A549 treated with ZK216348 at 1 μM for 4 hours (cell line): ENCODE measurements at places on chromosomes 4 and X. TPM values are rescaled to one million over a fixed set of nuclear protein-coding genes. Genes with fewer than 3 reads are reported as not detected.

Gene SCOC
- total RNA-seq: 9.1 to 35.9 TPM (median 30.2 TPM) in 5 replicates

Gene NPFFR2
- not detected in 5 replicates for total RNA-seq

Gene MAGED4
- 0.24 to 15.1 TPM (median 11.3 TPM) in 5 replicates for total RNA-seq

Gene TEX13D
- total RNA-seq: not detected in 5 replicates

Gene PLK4
- total RNA-seq: 16.7 to 21.3 TPM (median 18.9 TPM) in 5 replicates

Gene RAB9B
- total RNA-seq: 0.04 TPM in 1 of 5 replicates, not detected in the others

Gene ERCC6L
- total RNA-seq: 10.2 to 15.5 TPM (median 12.1 TPM) in 5 replicates

Gene PAGE4
- total RNA-seq: not detected in 5 replicates

Gene BEX4
- total RNA-seq: 1.4 to 2.7 TPM (median 2.0 TPM) in 5 replicates

Gene HS6ST2
- 0.06 to 0.07 TPM in 2 of 5 replicates, not detected in the others for total RNA-seq

Gene RNF150
- 0.11 to 0.55 TPM (median 0.44 TPM) in 5 replicates for total RNA-seq

Gene GAGE12E
- total RNA-seq: not detected in 5 replicates

Gene GLRA3
- not detected in 5 replicates for total RNA-seq

Gene OTUD6A
- not detected in 5 replicates for total RNA-seq

Gene ZNF41
- total RNA-seq: 3.1 to 4.5 TPM (median 4.2 TPM) in 5 replicates

Gene MUC7
- not detected in 5 replicates for total RNA-seq

Gene RAB41
- not detected in 5 replicates for total RNA-seq

Gene PPBP
- total RNA-seq: not detected in 5 replicates

Gene RBMX2
- total RNA-seq: 29.3 to 37.8 TPM (median 30.7 TPM) in 5 replicates

Gene SLC6A14
- total RNA-seq: not detected in 5 replicates

Gene DCAF12L2
- total RNA-seq: 0.05 to 0.09 TPM (median 0.07 TPM) in 3 of 5 replicates, not detected in the others

Gene EMCN
- not detected in 5 replicates for total RNA-seq

Gene HTN1
- total RNA-seq: not detected in 5 replicates

Gene ODAPH
- total RNA-seq: 1.6 TPM in 1 of 5 replicates, not detected in the others

Gene SLC6A8
- 7.1 to 15.8 TPM (median 12.0 TPM) in 5 replicates for total RNA-seq

Gene XAGE5
- not detected in 5 replicates for total RNA-seq

Gene SSR4
- 334 to 461 TPM (median 405 TPM) in 5 replicates for total RNA-seq

Gene RENBP
- 0.38 TPM in 1 of 5 replicates, not detected in the others for total RNA-seq

Gene MAGEA3
- 2.5 to 3.5 TPM (median 2.7 TPM) in 5 replicates for total RNA-seq

Gene CFI
- 0.48 to 0.85 TPM (median 0.75 TPM) in 5 replicates for total RNA-seq

Gene CXCL8
- 3.6 to 20.1 TPM (median 9.4 TPM) in 5 replicates for total RNA-seq

Gene FAM47A
- not detected in 5 replicates for total RNA-seq

Gene CT45A3
- total RNA-seq: not detected in 5 replicates

Gene LNX1
- 0.06 to 0.13 TPM in 2 of 5 replicates, not detected in the others for total RNA-seq

Gene ACE2
- total RNA-seq: 0.11 TPM in 1 of 5 replicates, not detected in the others

Gene SFRP2
- not detected in 5 replicates for total RNA-seq

Gene ATP1B4
- not detected in 5 replicates for total RNA-seq

Gene LINC00632
- 1.1 to 2.3 TPM (median 1.8 TPM) in 5 replicates for total RNA-seq

Gene COL25A1
- total RNA-seq: not detected in 5 replicates

Gene DDX53
- total RNA-seq: not detected in 5 replicates

Gene CLDN2
- 5.7 to 8.2 TPM (median 7.9 TPM) in 5 replicates for total RNA-seq

Gene MMGT1
- total RNA-seq: 8.7 to 19.3 TPM (median 17.5 TPM) in 5 replicates

Gene PLCXD1
- 19.0 to 34.6 TPM (median 31.3 TPM) in 5 replicates for total RNA-seq

Gene SASH3
- not detected in 5 replicates for total RNA-seq

Gene GPR143
- total RNA-seq: 0.20 to 0.56 TPM (median 0.46 TPM) in 3 of 5 replicates, not detected in the others

Gene SERPINA7
- not detected in 5 replicates for total RNA-seq

Gene PPP2R2C
- total RNA-seq: 26.6 to 40.8 TPM (median 36.9 TPM) in 5 replicates
